ENCODE measurements at places on chromosomes 4 and X.

DNA sequence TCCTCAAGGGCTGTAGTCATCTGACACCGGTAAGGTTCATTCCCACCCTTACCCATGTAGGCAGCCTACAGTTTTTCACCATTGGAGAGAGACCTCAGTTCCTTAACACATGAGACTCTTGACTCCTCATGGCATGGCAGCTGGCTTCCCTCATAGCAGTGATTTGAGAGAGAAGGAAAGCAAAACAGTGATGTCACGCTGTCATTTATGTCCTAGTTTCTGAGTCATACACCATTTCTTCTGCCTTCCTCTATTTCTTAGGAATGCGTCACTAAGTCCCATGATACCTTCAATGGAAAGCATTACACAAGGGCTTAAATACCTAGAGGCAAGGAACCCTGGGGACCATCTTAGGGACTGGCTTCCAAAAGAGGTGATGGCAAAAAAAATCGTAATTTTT lies 226.1 kb downstream of the SPCS3 start:
- no peak for DNase-seq

DNA sequence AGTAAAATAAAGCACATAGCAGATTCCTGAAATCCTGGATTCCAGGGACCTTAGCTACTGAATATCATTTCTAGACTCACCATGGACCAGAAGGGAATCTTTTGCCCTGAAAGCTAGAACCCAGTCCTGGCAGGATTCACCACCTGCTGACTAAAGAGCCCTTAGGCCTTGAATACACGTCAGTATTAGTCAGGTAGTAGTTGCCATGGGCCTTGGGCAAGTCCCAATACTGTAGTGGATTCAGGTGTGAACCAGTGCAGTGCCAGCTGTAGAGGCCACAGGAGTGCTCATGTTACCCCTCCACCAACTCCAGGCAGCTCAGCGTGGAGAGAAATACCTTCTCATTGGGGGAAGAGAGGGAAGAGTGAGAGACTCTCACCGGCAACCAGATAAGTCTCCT lies 64.1 kb upstream of the UBQLN2 start:
- no peak for DNase-seq

DNA sequence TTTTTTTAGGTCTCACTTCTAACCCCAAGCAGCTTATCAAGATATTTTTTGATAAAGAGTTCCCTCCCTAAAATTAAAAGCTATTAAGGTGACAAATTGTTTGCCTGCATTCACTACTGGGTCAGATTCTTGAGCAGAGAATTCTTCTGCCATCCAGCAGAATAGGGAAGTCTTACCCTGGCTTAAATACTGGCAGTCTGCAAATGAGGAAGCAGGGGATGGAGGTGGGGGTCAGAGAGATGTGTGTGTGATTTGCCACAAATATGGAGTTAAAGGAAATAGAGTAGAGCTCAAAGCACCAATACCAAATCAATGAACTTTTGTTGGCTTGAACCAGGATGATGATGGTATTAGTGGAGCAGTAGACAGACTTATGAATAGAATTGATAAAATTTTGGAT lies 122.2 kb downstream of the ANXA5 start:
- no peak for DNase-seq

- no peak for DNase-seq
Observed at GRCh38 chr4:182400081-182400480, 156.9 kb downstream of the TENM3 start.

DNA sequence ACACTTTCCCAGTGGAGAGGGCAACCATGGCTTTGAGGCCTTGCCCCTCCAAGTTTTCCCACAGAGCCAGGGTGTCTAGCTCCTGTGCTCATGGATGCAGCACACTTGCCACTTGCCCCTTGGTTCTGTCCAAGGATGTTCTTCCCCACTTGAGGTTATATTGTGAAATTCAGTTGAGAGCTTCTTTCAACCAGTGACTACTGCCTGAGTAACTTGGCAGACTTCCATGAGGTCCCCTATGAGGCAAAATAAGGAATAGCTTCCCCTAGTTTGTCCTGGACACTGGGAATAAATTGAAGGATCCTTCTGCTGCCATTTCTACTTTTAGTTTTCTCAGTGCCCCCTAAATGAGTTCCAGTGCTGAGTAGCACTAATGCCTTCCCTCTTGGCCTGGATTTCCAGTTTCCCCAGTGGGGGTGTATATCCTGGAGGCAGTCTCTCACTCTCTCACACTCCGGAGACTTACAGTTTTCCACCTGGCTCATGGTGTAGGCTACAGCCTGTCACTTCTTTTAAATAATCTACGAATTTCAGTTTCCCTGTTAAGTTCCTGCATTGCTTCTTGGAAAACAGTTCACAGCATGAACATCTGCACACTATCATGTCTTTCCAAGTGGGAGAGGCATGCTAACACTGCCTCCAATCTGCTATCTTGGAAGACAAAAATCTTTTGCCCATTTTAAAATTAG lies 36.4 kb upstream of the ADH4 start:
- DNase-seq: no peak

DNA sequence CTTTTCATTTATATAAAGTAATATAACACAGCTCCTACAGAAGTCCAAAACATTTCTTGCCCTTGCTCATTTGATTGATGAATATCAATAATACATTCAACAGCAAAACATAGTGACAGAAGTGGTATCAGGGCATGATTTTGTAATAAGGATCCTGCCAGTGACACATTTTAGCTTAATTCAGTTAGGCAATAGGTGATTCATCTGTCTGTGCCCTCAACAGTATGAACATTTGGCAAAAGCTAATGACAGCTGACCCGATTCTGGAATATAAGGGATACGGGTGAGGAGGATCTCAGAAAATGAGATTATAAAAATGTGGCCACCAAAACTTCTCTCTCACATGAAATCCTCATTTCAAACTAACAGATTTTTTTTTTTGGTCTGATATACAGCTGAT lies 294.0 kb downstream of the CAMK2D start:
- no peak for DNase-seq

DNA sequence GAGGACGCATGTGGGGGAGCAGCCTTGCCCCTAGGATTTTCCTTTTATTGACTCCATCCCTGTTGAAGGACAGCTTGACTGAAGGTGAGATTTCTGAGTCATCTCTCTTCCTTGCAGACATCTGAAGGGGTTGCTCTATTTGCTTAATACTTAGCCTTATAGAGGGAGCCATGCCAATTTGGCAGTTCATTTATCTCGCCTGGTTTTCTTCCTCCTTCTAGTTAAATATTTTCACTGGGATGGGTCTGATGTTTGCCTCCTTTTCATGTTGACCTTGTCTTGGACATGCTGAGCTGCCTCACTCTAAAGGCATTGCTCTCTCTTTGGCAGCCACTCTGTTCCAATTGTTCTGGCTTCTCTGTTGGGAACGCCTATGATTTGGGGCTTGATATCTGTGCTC lies 151.0 kb upstream of the PSAPL1 start:
- DNase-seq: no peak

DNA sequence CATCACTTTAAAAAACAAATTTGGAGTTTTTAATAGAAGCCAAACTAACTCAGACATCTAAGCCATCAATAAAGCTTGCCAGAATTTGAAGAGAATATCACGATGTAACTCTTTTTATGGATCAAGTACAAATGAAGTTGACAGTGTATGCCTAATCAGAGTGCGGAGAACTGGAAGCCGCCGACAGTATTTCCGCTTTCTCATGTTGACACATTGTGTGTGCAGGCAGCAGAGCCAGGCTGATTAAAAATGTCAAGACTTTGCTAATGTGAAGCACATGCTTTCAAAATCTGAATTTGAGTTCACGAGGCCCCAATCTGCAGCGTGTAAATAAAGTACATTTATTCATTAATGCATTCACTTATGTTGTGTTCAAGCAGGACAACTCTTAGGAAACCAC lies 161.2 kb downstream of the TENM3 start:
- no peak for DNase-seq

DNA sequence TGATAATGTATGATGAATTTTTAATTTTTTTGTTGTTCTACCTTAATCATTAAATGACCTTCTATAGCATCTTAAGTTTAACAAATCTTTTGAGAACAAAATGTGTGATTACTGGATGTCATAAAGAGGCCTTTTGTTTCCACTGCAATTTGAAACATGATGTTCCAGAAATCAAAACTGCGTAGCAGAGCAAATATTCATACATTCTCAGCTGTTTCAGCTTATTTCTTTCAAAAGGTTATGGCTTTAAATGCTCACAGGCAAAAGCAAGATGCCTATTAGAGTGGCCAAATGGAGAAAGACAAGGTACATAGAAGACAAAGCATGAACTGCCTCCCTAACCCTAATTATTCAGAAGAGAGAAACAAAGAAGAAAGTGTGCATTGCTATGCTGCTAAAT lies 233.0 kb upstream of the SLC7A11 start:
- DNase-seq: no peak

DNA sequence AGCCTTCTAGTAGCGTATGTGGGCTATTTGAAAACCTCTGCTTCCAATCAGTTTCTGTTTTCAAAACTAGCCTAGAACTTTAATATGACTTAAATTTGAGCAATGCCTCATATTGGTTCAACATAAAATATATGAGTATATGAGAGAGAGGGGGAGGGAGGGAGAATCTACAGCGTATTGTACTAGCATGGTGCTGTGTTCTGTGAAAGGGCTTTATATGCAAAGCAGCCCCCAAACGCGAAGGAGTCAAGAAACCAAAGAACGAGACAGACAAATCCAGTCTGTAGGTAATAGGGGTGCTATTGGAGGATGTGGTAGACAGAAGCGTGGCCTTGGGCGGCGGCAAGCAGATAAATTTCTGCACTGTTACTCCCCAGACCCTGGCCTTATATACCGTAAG lies 784 bp upstream of the ANXA5 start:
- DNase-seq: no peak

GRCh38 chr4:112731715-112732114 lies 94.8 kb downstream of the LARP7 start:
- DNase-seq: no peak

GRCh38 chr4:75169020-75169419 lies 236.1 kb downstream of the PARM1 start:
- DNase-seq: no peak

DNA sequence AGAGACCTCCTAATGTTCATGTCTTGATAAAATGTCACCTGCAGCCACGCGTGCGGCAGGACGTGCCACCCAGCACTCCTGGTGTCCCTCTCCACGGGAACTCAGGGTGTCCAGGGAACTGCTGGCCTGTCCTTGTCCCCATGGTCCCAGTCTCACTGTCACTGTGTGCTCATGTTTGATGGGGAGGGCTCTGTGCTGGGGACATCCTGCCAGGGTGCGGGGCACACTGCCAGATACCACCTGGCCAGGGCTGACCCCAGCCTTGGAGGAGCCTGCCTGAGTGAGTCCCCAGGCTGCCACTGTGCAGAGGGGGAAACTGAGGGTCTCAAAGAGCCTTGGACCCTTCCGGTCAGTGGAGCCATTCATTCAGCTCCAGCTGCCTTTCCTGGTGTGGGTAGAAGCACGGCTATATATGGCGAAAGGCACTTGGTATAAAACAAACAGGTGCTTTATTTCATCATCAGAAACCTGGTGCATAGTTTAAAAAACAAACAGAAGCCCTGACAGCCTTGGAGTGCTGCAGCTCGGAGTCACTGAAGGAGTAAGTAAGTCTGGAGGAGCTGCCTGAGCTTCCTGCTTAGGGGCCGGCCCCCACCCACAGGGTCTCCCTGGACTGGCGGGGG lies 33.0 kb downstream of the NOP14 start:
- no peak for DNase-seq

- no peak for DNase-seq
Observed at GRCh38 chrX:96389281-96390047, 295.2 kb upstream of the DIAPH2 start.

DNA sequence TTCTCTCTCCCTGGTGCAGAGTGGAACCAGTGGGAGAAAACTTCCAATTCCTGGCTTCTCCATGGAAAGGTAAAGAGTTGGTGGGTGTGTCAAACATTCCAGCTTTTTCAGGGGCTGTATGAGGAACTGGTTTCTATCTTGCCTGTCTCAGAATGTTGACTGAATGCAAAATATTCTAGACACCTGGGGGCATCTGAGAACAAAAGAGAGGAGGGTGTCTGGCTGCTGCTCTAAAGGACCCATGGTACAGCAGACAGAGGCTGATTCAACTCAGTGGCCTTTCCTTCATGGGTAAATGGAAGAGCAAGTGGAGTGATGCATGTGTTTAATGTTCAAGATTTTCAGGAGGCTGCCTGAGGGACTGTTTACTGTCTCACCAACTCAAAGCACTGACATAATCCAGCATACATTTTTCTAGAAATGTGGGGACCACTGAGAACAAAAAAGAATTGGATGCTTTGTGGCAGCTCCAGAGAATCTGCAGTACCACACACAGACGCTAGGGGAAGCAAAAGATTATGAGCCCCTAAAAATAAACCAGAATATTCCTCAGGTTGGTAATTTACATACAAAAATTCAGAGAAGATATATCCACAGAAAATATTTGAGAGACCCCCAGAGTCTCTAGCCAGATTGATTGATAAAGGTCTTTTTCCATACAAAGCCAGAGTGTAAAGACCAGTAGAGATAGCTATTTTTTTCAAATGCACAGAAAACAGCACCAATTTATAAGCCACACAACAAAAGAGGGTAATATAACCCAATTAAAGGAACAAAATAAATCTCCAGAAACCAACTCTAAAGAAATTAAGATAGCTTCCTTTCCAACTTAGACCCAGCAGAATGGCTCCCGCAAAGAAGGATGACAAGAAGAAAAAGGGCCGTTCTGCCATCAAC lies 48.0 kb upstream of the STARD8 start:
- no peak for DNase-seq

GRCh38 chr4:159169404-159170302 lies 66.8 kb downstream of the RAPGEF2 start:
- DNase-seq: no peak

- no peak for DNase-seq
Observed at GRCh38 chr4:173293663-173294062, 40.5 kb downstream of the HMGB2 start.

DNA sequence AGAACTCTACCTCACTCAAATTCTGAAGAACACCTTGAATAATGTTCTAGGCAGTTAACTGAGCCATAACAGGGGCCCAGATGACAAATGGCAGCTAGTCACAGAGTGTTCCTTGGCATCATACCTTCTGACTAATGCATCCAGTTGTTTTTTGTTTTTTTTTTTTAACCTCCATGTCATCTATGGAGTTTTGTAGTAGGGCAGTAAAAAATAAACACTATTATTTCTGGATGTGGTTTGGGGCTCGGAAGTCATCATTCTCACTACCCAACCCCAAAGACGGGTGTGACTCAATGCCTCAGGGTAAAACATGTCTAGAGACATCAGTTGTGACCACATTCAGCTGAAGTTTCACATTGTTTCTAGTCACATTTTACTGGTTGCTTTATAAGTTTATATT lies 31.2 kb upstream of the MCF2 start:
- no peak for DNase-seq

GRCh38 chr4:123807866-123808265 lies 411.3 kb downstream of the SPRY1 start:
- no peak for DNase-seq

GRCh38 chr4:86261636-86262035 lies 98.2 kb downstream of the MAPK10 start:
- DNase-seq: no peak

DNA sequence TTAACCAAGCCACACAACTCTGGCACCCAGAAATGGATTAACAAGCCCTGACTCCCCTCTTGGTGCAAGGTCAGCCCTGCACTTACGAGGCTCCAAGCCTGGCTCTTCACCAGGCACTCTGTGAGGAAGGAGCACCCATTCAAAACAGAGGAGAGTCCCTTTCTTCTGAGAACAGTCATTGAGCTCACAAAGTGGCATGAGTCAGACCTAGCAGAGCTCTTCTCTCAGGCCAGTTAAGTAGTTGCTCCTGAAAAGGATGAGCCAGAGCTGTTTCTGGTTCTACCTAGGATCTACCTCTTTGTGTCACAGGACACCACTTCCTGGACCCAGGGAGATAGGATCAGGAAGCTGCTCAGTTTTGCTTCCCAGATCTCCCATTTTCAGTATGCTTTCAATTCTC lies 48.2 kb downstream of the EVC2 start:
- no peak for DNase-seq

All from ecto neural progenitor cell (in vitro differentiated cells).